ENCODE measurements at places on chromosomes 1 and 21.
A peak's percentile ranks its signal among the peaks of the same experiment; 100 is the strongest.

GRCh38 chr1:151860504-151861187, 7.1 kb upstream of the THEM5 start:
- DNase-seq = no peak

DNA sequence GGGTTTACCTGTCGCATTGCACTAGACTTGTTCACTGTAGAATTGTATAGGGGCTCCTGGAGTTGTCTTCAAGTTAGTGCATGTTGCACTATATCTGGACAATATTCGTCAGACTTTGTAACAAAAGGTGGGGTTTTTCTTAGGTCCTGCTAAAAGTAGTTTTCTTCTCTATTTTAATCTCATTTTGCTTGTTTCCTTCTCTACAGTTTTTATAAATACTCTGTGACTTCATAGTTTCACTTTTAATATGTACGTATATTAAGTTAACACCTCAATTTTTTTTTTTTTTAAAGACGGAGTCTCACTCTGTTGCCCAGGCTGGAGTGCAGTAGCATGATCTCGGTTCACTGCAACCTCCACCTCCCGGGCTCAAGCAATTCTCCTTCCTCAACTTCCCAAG, 26.5 kb upstream of the MRPS6 start:
- no peak for DNase-seq

DNA sequence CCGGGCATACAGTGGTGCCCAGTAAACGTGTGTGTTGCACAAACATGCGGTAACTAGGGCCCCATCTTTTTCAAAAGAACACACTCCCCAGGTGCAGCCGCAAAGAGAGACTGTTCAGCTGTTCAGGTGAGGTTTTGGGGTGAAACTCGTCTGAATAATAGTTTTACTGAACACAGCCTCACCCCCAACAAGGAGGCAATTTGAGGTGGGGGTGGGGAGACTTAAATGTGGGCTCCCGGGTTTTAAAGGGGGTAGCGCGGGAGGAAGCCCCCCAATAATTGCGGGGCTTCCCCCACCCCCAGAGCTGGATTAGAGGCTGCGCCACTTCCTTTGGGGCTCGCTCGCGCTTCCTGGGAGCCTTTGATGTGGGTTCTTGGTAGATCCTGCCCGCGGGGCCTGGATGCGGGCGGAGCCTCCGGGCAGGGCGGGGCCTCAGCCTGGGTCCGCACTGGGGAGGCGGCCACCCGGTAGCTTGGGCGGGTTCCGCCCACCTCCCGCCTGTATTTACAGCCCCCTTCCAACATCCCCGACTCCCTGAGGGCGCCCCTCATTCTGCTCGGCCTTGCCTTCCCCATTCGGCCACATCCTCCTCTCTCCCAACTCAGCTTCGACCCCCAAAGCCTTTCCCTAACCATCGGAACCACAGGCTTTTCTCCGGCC, 6.4 kb upstream of the EPHA2 start:
- no peak for DNase-seq

GRCh38 chr1:17080880-17081279, 27.0 kb upstream of the SDHB start:
- no peak for DNase-seq

GRCh38 chr1:204081164-204081790, 8.4 kb downstream of the SOX13 start:
- no peak for DNase-seq

DNA sequence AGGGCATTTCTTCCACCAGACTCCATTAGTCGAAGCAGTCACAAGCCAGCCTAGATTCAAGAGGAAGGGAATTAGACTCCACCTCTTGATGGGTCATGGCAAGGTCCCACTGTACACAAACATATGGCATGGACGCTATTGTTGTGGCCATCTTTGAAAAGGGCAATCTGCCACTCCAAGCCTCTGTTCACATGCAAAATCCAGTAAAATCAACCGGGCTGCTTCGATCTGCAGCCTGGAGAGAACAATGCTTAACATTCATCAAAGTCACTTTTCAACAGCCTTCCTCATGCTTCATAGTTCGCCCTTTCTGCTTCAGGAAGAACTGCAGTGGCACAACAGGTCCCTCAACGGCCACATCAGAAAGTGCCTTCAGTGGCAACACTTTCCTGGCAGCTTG, 28.0 kb upstream of the GJB5 start:
- DNase-seq = no peak

- no peak for DNase-seq
These were observed 31.9 kb upstream of the IL19 start for GRCh38 chr1:206738370-206739366.

- no peak for DNase-seq
These were observed 113.8 kb upstream of the MAGI3 start for GRCh38 chr1:113276507-113276906.

GRCh38 chr1:60859111-60859510, 223.2 kb upstream of the NFIA start:
- no peak for DNase-seq

- no peak for DNase-seq
These were observed 131.8 kb upstream of the IPO9 start for GRCh38 chr1:201697174-201697573.

- DNase-seq = no peak
These were observed 66.0 kb upstream of the UBE2U start for GRCh38 chr1:64137412-64137803.

DNA sequence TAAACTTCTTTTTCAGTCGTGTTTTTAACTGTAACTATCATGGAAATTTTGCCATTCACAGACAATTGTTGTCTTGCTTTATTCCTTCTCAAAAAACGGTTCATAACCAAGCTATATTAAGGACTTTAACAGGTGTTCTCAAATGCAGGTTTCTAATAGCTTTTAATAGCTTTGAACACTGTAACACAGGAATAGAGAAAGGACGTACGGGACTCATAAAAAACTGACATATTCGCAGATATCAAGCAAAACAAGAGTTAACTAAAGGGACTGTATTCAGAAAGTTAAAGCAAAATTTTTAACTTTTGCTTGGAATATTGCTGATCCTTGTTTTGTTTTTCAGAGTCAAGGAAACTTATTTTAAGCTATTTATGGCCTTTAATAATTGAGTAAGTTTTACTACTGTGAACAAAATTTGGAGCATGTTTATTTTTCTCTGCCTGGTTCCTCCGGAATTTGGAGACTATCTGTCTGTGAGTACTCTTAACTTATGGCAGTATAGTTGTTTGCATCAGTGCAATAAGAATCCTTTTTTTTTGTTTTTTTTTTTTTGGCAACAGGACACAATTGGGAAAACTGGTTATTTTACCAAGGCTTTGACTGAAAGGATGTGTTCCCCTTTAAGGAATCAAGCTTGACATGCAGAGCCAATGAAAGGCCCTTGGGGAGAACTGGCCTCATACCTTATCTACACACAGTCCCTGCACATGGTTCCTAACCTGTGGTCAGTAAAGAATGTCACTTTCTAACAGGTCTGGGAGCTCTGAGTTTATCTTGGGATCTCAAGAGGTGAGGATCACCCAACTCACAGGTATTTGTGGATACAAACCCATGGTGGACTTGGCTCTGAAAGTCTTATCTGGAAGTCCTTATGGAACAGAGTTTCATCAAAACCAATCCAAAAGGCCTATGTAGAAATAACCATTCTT, 5.8 kb upstream of the CD46 start:
- no peak for DNase-seq

DNA sequence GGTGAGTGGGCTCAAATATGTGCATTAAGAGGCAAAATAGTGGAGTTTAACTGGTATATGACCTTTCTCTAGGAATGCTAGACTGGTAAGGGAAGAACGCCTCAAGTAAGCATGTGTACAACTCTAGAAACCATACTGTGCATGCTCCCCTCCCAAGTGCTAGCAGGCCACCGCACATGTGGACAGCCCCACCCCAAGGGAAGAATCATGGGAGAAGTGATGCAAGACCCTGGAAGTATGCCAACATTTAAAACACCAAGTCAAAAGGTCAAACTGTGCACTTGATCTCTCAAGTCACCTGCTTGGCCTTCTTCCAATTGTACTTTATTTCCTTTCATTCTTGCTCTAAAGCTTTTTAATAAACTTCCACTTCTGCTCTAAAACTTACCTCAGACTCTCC, 120.4 kb downstream of the WDR3 start:
- no peak for DNase-seq

DNA sequence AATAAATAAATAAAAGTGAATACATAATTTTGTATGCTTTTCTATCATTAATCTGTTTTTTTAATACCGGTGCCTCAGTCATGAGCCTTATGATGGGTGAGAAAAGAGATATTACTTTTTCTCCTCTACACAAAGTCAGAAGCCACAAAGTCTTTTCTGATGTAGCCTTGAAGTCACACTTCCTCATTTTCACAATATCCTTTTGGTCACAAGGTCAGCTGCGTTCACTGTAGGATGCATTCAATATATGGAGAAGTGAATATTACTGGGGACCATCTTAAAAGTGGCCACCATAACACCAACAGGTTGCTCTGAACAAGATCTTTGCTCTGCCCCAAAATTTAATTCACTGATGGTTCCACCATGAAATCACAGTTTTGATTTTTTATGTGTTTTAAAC, 83.3 kb upstream of the TNR start:
- no peak for DNase-seq

DNA sequence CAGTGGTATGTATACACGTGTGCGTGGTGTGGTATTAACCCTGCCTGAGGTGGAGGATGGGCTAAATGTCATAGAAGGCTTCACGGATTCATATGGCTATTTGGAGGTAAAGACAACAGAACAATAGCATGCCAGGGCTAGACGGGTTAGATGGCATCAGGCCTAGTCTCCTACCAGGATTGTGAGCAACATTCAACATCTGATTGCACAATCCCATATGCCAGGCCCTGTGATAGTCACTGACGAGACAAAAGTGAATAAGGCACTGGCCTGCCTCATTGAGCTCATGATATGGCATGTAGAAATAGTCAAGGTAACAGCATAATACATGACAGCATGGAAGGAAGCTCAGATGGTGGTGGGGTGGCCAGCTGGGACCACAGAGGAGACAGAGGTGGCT, 167.1 kb upstream of the BEND5 start:
- DNase-seq = no peak

- DNase-seq = no peak
These were observed 160.5 kb downstream of the CDC7 start for GRCh38 chr1:91661121-91661520.

DNA sequence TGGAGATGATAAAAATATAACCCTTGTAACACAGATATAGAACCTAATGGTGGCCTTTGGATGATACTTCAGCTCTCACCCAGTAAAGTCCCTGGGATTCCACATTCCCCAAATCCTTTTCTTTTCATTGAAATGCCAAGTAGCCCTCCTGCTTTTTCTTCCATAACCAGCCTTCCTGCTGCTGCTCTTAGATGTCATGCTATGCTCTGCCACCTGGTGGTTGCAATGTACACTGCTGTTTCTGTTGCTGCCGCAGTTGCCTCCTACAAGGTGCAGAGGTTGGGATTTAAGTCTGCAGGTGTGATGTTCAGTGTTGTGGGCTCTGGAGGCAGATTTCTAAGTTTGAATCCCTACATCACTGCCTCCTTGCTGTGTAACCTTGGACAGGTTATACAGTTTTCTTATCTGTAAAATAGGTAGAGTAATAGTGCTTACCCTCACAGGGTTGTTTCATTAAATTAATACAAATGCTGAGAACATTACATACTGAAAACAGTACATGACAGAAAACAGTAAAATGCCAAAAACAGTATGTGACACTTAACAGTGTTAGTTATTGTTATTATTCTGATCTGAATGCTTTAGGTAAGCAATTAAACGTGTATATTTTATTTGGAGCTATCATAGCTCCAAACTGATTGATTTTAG, 64.3 kb downstream of the CAMSAP2 start:
- peak; percentile 62 for DNase-seq
